Activated CD8-positive, alpha-beta memory T cell treated with anti-CD3 and anti-CD28 coated beads for 4 hours (primary cell): ENCODE measurements at places on chromosomes 6 and 20.

DNA sequence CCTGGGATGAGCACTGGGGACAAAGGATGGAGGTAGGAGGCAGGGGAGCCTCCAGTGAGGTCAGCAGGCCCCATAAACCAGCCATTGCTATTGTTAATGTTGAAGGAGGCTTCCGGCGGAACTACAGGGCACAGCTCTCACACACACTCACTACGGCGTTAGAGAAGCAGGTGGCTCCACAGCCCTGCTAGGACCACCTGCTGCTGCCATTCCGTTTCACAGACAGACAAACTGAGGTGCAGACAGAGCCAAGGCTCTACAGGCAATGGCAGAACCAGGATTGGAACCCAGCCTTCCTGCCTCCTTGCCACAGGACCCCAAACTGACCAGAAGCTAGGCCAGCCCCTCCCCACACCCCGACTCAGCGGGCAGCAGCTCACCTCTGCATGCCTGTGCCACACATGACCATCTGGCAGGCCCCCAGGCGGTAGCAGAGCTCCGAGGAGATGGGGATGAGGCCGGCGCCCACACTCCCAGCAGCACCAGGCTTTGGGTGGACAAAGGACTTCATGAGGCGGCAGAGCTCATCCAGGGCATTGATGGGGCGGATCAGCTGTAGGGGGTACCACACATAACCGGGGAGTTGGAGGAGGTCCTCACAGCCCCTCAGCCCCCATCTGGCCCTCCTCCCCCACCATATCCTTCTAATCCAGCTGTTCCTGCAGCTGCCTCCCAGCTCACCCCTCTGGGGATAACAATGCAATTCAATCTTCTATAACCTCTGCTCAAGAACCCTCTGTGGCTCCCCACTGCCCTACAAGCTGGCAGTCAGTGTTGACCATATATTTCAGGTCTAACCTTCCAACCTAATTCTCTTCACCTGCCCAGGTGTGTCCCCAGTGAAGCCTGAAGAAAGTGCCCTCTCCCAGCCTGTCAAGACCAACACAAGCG, 198.5 kb downstream of the PREX1 start:
- no peak for DNase-seq

GRCh38 chr20:20513720-20514119, 145.8 kb downstream of the INSM1 start:
- no peak for DNase-seq

GRCh38 chr6:20939161-20939775, 405.0 kb downstream of the CDKAL1 start:
- no peak for DNase-seq

GRCh38 chr20:63004607-63005364, 2.0 kb downstream of the BHLHE23 start:
- DNase-seq, result no peak

DNA sequence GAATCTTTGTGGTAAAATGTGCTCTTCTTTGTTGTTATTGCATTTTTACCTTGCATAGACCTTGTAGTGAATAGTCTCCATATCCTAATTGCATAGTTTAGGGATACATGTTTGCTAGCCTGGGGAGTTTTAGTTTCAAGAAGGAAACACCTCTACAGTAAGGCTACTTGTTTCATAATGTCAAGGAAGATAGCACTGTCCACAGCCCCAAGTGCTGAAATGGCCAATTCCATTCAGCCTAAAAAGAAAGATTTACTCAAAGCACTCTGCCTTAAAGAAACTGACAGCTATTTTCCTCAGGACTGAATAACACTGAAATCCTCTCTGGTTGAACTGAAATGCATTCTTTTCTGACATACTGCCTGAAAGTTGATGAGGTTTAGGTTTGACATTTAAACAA, 2.6 kb downstream of the HCRTR2 start:
- no peak for DNase-seq

- DNase-seq, result peak; percentile 22
Observed at GRCh38 chr6:137641474-137642077, 147.4 kb upstream of the OLIG3 start.

GRCh38 chr6:149903938-149904611, 6.2 kb upstream of the RAET1E start:
- DNase-seq, result no peak

DNA sequence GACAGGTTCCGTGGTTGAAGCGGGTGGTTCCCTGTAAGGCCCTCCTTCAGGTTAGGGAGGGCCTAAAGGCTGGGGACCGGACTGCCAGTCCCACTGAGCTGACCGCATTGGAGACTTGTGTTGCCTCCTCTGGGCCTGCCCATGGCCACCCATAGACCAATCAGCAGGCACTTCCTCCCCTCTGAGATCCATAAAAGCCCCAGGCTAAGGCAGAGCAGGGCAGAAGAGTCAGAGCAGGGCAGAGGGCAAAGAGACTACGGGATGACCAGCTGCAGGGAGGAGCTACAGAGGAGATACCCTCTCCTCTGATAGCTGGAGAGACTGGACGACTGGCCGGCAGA, 537.4 kb downstream of the TENT5A start:
- no peak for DNase-seq

DNA sequence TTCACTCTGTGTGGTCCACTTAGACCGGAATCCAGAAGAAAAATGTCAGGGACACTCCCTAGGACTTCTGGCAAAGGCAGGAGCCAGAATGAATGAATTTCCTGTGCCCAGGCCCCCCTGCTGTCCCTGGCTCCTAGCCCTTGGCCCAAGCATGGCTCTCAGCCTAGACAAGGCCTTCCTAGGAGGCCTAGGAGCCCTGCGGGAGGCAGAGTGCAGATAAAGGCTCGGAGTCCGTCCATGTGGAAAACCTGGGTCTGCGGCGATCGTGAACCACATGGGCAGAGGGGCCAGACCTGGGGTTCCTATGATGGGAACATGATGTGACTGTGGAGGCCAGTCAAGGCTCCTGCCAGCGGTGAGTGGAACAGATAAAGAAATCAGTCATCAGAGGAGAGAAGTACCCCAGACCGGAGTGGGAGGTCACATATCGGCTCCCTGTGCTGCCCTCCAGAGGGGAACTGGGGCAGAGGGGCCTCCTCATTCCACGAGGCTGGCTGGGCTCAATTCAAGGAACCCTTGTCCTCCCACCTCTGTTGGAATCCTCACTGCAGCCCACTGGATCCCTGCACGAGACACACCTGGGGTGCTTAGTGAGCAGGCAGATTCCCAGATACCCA, 5.9 kb upstream of the VSTM2L start:
- DNase-seq, result no peak

- no peak for DNase-seq
Observed at GRCh38 chr20:6711951-6712649, 55.4 kb upstream of the BMP2 start.

DNA sequence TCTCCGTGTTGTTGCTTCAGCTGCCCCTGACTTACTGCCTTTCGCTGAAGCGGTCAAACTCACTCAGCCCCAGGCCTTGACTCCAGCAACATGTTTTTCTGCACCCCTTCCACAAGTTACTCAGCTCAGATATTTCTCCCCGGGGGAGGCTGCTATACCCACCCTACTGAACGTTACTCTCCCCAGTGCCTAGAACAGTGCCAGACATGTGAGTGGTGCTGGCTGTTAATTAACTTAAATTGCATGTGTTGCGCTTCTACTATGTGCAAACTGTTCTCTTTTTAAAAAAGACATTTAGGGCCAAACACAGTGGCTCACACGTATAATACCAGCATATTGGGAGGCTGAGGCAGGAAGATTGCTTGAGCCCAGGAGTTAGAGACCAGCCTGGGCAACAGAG, 41.2 kb upstream of the DOK5 start:
- no peak for DNase-seq
